ENCODE measurements at places on chromosomes 2 and 18.
A peak's percentile ranks its signal among the peaks of the same experiment; 100 is the strongest.

DNA sequence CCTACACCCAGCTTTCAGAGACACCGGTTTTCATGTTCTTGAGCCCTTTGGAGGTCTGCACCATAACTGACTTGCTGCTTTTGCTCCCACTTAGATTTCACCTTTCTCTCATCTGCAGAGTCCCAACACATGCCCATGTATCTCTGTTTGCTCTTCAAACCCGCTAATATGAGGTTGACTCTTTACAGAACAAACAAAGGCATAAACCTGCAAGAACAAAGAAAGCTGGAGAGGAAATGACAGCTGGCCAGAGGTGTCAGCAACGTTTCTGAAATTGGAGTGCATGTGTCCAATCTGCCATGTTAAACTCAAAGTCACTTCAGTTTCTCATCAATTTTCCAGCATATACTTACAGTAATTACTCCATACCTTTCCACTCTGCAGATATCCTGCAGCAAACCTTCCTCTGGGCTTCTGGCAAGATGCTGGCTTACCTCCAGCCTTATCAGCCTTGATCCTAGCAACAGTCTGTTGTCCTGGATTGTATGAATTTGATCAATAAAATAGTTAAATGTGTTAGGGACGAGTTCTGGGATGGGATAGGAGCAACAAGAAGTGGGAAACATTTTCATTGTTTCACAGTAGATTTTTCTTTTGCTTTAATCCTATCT is 157.4 kb downstream of the FHOD3 start:
- no peak for DNase-seq

DNA sequence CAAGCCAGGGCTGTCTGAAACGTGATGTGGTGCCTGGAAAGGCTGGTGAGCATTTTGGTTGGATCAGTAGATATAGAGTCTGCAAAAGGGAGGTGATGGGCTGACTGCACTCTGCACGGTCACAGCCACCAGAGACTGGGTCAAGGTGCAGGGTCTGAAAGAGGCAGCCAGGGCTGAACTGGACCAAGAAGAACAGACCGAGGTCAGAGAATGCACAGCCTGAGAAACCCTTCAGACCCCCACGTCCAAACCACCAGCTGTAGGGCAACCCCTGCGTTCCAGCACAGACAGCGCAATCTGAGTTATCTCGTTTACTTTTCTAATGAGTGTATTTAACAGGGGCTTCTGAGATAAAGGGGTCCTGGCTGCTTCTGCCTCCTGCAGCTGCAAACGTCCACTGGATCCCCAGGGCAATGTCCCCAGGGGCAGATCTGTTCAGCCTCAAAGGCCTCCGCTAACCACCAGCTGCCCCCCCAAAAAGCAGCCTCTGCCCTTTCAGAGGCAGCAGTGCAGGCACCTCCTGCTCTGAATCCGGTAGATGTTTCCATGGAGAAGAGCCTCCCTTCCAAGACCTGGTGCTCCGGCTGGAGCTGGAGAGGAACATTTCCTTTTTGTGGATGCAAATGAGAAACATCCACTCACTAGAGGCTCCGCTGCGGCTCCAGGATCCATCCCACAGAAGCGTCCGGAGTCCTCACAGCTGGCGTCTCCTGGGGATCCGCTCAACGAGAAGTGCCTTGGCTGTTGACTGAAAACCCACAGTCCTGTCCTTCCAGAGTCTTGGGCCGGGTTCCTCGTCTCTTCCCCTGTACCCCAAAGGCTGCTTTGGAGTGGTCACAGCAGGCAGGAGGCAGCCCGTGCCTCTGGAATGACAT is 970 bp upstream of the KCNG2 start:
- DNase-seq: no peak

GRCh38 chr2:164495491-164496223 is 125.6 kb downstream of the GRB14 start:
- peak; percentile 51 for DNase-seq

DNA sequence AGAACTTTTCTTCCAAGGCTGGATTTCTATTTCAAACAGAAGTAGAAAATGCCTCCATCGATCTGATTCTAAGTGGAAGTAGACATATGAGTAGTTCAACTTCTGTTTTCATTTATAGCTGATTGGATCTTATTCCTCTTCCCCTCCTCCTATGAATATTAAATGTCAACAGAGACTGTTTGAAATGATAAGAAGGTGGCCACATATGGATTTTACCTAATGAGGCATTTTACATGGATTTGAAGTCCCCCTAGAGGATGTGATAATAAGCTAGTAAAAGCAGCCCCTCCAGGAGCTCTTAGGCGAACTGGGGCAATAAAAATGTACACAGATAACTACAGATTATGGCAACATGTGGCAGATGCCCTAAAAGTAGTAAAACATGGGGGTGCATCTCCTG is 71.0 kb downstream of the UPP2 start:
- no peak for DNase-seq

GRCh38 chr2:44707945-44708660 is 233.4 kb upstream of the SIX3 start:
- peak; percentile 30 for DNase-seq
